Activated naive CD8-positive, alpha-beta T cell treated with anti-CD3 and anti-CD28 coated beads for 36 hours (primary cell): ENCODE measurements at places on chromosomes 6 and 20. TPM values are rescaled to one million over a fixed set of nuclear protein-coding genes. Genes with fewer than 3 reads are reported as not detected.

- no peak for DNase-seq
- peaks cover 38% of the 10 kb centered on the region for H3K36me3 ChIP-seq
- H3K4me1 ChIP-seq: peaks cover 74% of the 10 kb centered on the region
- H3K4me3 ChIP-seq: peak overlapping the region; percentile 66
Measured at GRCh38 chr6:106101466-106101865, 15.3 kb downstream of the PRDM1 start.

The CLIC5 gene
- total RNA-seq: 0.74 TPM

DNA sequence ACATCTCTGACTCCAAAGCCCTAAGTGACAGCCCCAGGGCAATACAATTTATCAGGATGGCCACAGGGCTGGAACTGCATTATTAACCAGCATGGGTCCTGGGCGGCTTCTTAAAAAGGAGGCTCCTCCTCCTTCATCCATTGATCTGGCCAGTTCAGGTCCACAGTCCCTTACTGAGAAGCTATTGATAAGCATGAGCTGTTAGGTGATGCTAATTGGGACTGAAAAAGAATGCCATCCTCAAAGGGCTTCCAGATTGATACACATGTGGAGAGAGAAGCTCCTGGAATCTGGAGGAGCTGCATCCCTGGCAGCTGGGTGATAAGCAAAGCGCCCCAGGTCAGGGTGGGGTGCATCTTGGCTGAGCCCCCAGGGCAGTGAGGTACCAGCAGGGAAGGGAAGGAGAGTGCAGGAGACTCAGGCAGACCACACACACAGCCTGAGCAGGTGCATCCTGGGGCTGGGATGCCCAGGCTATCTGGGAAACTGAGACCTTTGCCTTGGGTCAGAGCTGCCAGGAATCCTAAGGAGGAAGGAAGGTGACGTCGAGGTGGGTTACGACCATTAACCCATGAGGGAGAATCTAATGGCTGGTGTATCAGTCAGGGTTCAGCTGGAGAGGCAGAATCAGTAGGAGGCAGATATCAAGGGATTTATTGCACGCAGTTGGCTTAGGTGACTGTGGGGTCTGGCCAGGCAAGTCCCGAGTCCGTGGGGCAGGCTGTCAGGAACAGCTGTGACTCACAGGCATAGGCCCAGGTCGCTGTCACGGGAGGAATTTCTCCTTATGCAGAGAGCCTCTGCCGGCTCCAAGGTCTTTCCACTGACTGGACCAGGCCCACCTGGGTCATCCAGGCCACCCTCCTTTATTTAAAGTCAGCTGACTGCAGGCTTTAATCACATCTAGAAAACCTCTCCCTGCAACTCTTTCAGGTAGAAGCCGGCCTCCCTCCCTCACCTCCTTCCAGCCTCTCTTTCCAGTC lies 261.2 kb downstream of the BMP7 start:
- H3K4me3 ChIP-seq: no peak overlapping the region
- no peaks in the 10 kb centered on the region for H3K4me1 ChIP-seq
- no peak overlapping the region for H3K27ac ChIP-seq
- no peaks in the 10 kb centered on the region for H3K36me3 ChIP-seq

GRCh38 chr20:1362484-1362883 lies 30.4 kb downstream of the FKBP1A start:
- H3K27me3 ChIP-seq: no peaks in the 10 kb centered on the region
- H3K36me3 ChIP-seq: peaks cover 86% of the 10 kb centered on the region
- DNase-seq: no peak
- peaks cover 75% of the 10 kb centered on the region for H3K4me1 ChIP-seq

GRCh38 chr6:46057792-46058191 lies 42.1 kb upstream of the CLIC5 start:
- peaks cover 20% of the 10 kb centered on the region for H3K27me3 ChIP-seq
- no peaks in the 10 kb centered on the region for H3K36me3 ChIP-seq
- no peak overlapping the region for H3K27ac ChIP-seq

DNA sequence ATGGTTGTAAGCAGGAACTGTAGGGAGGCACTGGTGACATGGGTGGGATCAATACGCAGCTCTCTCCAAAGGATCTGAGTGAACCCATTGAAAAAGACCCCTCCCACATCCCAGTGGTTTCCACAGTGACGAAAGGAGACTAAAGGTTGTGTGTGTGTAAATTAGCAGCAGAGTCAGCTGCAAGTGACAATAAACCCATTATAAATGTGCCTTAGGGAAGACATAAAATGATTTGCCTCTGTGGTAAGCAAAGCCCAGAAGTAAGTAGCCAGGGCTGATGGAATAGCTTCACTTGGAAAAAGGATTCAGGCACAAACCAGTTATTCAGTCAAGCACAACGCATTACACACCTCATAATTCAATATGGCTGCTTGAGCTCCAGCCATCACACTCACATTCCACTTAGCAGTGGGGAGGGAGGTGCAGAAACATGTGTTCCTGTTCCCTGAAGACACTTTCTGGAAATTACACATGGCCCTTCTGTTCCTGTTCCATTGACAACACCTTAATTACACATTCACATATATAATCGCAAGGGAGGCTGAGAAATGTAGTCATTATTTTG lies 231.4 kb downstream of the PREX1 start:
- H3K4me3 ChIP-seq: no peak overlapping the region
- H3K4me1 ChIP-seq: no peaks in the 10 kb centered on the region
- peaks cover 3% of the 10 kb centered on the region for H3K27me3 ChIP-seq
- H3K36me3 ChIP-seq: no peaks in the 10 kb centered on the region
- DNase-seq: no peak

DNA sequence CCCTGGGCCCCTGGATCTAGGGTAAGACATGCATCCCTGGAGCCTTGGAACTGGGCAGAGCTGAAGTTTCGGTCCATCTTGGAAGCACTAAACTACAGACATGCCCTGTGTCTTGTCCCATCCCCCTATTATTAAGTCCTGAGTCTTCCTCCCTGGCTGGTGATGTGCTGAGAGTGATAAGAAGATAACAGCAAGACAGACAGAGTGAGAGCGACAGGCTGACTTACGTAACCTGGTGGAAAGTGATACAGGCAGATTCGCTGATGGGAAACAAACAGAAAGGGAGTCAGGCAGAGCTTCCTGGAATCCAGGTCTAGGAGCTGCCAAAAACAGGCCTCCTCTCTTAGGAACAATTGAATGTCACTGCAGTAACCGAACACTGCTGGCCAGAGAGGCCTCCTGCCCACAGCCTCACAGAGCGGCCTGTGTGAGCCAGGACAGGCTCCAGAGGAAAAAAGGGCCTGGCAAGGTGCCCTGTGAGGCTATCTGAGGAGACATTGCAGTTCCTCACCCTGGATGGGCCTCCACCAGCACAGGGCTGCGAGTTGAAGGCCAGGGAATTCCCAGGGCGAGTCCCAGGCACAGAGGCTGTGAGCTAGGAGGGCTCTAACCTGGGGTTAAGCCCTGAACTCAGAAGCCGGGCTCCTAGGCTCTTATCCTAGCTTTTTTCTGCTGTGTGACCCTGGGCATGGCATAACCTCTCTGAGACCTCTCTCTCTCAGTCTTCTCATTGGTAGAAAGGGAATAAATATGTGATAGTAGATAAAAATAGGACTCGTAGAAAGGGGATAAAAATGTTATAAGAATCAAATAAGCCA lies 34.2 kb upstream of the B4GALT5 start:
- no peaks in the 10 kb centered on the region for H3K36me3 ChIP-seq
- DNase-seq: no peak
- peaks cover 25% of the 10 kb centered on the region for H3K27me3 ChIP-seq
- no peak overlapping the region for H3K4me3 ChIP-seq
- no peak overlapping the region for H3K27ac ChIP-seq

The GPX5 gene
- total RNA-seq: not detected

- H3K27me3 ChIP-seq: no peaks in the 10 kb centered on the region
- H3K27ac ChIP-seq: no peak overlapping the region
- H3K36me3 ChIP-seq: no peaks in the 10 kb centered on the region
- no peak overlapping the region for H3K4me3 ChIP-seq
- H3K4me1 ChIP-seq: peaks cover 4% of the 10 kb centered on the region
- peak; percentile 41 for DNase-seq
Measured at GRCh38 chr20:25470045-25470444, 62.6 kb downstream of the GINS1 start.

The DAAM2 gene
- not detected for total RNA-seq

DNA sequence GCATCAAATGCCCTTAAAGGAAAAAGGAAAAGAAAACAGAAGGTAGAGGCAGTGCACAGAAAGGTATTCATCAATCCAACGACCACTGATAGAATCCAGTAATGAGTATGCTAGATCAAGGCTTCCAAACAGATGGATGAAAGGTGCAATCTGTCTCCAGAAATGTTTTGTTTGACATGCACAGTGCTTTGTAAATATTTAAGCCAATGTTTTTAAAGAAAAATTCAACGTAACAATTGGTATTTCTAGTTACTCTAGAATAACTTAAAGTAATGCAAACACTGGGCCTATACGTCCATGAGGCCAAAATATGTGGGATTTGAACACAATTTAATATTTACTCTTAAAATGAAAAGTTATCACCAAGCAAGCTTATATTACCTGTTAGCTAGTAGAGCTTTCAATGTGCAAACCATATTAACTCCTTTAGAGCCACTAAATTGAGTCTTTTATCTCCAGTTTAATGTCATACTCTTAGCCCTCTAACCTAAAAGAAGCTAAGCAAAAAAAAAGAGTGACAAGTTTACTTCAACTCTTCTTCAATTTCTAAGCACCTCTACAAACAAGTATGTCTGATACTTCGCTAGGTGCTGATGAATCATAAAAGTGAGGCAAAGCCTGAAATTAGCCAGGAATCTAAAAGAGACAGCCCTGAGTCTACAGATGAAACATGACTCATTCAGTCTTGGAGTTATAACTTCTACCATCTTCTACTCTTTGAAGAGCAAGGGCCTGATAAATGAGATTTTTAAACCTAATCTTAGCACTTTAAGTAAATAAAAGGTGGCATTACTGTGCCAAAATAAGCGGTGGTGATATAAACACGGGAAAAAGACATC lies 169.8 kb downstream of the PTPRK start:
- no peak overlapping the region for H3K27ac ChIP-seq
- no peaks in the 10 kb centered on the region for H3K27me3 ChIP-seq
- no peaks in the 10 kb centered on the region for H3K36me3 ChIP-seq
- peaks cover 5% of the 10 kb centered on the region for H3K4me1 ChIP-seq
- no peak overlapping the region for H3K4me3 ChIP-seq

GRCh38 chr6:87181903-87182302 lies 26.5 kb downstream of the ZNF292 start:
- DNase-seq: no peak
- no peaks in the 10 kb centered on the region for H3K27me3 ChIP-seq
- H3K4me1 ChIP-seq: peaks cover 77% of the 10 kb centered on the region
- H3K36me3 ChIP-seq: peaks cover 67% of the 10 kb centered on the region

DNA sequence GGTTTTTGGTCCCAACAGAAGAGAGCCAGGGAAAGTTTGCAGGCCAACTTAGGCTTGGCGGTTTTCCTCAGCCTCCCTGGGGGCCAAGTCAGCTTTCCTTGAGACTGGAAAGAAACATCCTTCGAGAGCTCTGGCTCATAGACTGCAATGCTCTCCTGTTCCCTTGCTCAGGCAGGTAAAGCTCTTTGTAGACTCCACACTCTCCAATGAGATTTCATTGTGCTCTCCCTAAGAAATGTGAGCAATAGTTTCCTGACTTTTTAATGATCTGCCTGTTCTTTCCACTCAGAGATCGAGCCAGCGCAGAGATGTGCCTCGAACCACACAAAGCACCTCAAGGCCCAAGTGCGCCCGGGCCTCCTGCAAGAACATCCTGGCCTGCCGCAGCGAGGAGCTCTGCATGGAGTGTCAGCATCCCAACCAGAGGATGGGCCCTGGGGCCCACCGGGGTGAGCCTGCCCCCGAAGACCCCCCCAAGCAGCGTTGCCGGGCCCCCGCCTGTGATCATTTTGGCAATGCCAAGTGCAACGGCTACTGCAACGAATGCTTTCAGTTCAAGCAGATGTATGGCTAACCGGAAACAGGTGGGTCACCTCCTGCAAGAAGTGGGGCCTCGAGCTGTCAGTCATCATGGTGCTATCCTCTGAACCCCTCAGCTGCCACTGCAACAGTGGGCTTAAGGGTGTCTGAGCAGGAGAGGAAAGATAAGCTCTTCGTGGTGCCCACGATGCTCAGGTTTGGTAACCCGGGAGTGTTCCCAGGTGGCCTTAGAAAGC lies 13.9 kb downstream of the TNFAIP3 start:
- peak overlapping the region; percentile 88 for H3K27ac ChIP-seq
- H3K4me1 ChIP-seq: peaks cover 73% of the 10 kb centered on the region
- DNase-seq: no peak
- peaks cover 88% of the 10 kb centered on the region for H3K36me3 ChIP-seq
- H3K4me3 ChIP-seq: peak overlapping the region; percentile 68
